ENCODE measurements at places on chromosomes 2 and 18. TPM values are rescaled to one million over a fixed set of nuclear protein-coding genes. Genes with fewer than 3 reads are reported as not detected.

RUFY4 gene
- total RNA-seq = 0.39 TPM

FTCDNL1 gene
- total RNA-seq = 9.7 TPM

UPP2 gene
- total RNA-seq = 0.16 TPM

PHOSPHO2 gene
- total RNA-seq = 24.4 TPM

RPL31 gene
- 404 TPM for total RNA-seq

ATOH8 gene
- 14.2 TPM for total RNA-seq

LOXHD1 gene
- 11.3 TPM for total RNA-seq

CD8B2 gene
- 0.25 TPM for total RNA-seq

SPP2 gene
- total RNA-seq = not detected

- no peaks in the 10 kb centered on the region for H3K36me3 ChIP-seq
- H3K4me1 ChIP-seq = peaks cover 10% of the 10 kb centered on the region
- H3K27ac ChIP-seq = no peak overlapping the region
- H3K27me3 ChIP-seq = no peaks in the 10 kb centered on the region
- no peak for DNase-seq
Measured at GRCh38 chr2:241417626-241418025, 61.5 kb downstream of the FARP2 start.

DNA sequence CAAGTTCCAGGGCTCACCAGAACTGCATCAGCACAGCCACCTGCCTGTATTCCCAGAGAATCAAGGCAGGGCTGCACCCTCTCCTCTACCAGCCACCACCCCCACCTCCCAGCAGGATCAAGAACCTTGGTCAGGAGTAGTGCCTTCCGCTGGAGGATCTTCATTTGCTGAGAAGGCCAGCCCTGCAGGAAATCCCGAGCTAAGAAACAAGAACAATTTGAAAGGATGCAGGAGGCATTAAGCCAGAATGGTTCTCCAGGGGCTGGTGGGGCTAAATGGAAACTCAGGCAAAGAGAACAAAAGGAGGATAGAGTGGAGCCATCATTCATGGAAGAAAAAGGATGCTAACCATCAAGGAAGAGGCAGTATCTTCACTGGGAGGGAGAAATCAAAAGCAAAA is 147.3 kb upstream of the SLC14A2 start:
- H3K27me3 ChIP-seq = no peaks in the 10 kb centered on the region
- H3K4me1 ChIP-seq = no peaks in the 10 kb centered on the region
- H3K27ac ChIP-seq = no peak overlapping the region
- no peaks in the 10 kb centered on the region for H3K36me3 ChIP-seq
- DNase-seq = no peak

- no peak for DNase-seq
- no peak overlapping the region for H3K4me3 ChIP-seq
- H3K36me3 ChIP-seq = no peaks in the 10 kb centered on the region
- H3K27me3 ChIP-seq = no peaks in the 10 kb centered on the region
- no peak overlapping the region for H3K27ac ChIP-seq
Measured at GRCh38 chr18:63951302-63951705, 2.2 kb downstream of the HMSD start.

GRCh38 chr2:101778102-101778501 is 80.6 kb downstream of the MAP4K4 start:
- no peak overlapping the region for H3K4me3 ChIP-seq
- no peaks in the 10 kb centered on the region for H3K27me3 ChIP-seq
- H3K27ac ChIP-seq = no peak overlapping the region
- H3K4me1 ChIP-seq = peaks cover 7% of the 10 kb centered on the region

- H3K27me3 ChIP-seq = no peaks in the 10 kb centered on the region
- no peak for DNase-seq
- no peak overlapping the region for H3K27ac ChIP-seq
- peaks cover 12% of the 10 kb centered on the region for H3K4me1 ChIP-seq
- H3K4me3 ChIP-seq = no peak overlapping the region
Measured at GRCh38 chr18:1998121-1998520, 573.2 kb downstream of the METTL4 start.

GRCh38 chr2:47274054-47274782 is 119.1 kb upstream of the STPG4 start:
- H3K27ac ChIP-seq = no peak overlapping the region
- peaks cover 30% of the 10 kb centered on the region for H3K4me1 ChIP-seq
- H3K36me3 ChIP-seq = no peaks in the 10 kb centered on the region
- no peak for DNase-seq

GRCh38 chr18:12772111-12772510 is 69.3 kb downstream of the PSMG2 start:
- no peaks in the 10 kb centered on the region for H3K36me3 ChIP-seq
- H3K27me3 ChIP-seq = no peaks in the 10 kb centered on the region
- no peak for DNase-seq
- no peak overlapping the region for H3K4me3 ChIP-seq
- no peak overlapping the region for H3K27ac ChIP-seq

DNA sequence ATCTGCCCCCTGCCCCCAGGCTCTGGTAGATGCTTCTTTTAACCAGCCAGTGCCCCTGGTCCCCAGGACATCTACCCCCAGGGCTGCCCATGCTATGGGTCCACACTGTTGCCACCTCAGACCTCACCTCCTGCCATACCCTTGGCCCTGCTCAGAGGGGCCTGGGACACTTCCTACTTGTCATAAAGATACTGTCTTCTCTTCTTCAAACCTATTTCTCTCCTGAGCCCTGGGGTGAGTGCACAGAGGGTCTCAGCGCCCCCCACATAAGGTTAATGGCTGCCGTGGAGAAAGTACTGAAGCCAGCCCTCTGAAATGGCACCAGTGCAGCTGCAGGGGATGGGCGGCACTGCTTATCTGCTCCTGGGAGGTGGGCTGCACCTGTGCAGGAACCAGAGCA is 77.6 kb upstream of the MGAT4A start:
- no peak for DNase-seq
- H3K4me3 ChIP-seq = no peak overlapping the region
- H3K27me3 ChIP-seq = no peaks in the 10 kb centered on the region
- H3K4me1 ChIP-seq = no peaks in the 10 kb centered on the region
- no peak overlapping the region for H3K27ac ChIP-seq

DNA sequence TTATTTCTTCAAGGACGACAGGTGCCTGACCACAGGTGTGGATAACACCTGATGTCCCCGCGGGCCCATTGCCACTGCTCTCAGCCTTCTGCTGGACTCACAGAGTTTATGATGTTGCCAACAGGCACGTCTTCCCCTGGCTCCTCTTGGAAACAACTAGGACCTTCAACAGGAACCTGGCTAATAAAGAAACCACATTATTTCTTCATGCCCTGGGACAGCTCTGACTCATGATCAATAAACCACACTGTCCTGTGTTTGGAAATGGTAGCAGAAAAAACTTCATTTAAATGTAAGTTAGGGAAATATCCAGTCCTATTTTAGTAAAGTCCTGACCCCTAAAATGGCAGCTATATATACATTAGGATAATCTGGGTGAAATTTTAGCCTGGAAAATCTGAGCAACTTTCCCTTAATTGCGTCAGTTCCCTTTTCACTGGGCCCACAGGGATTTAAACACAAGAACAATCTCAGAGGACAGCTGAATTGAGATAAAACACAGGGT is 158.9 kb downstream of the VAPA start:
- DNase-seq = no peak
- no peak overlapping the region for H3K4me3 ChIP-seq
- no peaks in the 10 kb centered on the region for H3K27me3 ChIP-seq

GRCh38 chr2:18721038-18721922 is 131.9 kb upstream of the NT5C1B start:
- no peak overlapping the region for H3K4me3 ChIP-seq
- H3K36me3 ChIP-seq = no peaks in the 10 kb centered on the region
- H3K4me1 ChIP-seq = peaks cover 3% of the 10 kb centered on the region
- H3K27ac ChIP-seq = no peak overlapping the region
- no peaks in the 10 kb centered on the region for H3K27me3 ChIP-seq

DNA sequence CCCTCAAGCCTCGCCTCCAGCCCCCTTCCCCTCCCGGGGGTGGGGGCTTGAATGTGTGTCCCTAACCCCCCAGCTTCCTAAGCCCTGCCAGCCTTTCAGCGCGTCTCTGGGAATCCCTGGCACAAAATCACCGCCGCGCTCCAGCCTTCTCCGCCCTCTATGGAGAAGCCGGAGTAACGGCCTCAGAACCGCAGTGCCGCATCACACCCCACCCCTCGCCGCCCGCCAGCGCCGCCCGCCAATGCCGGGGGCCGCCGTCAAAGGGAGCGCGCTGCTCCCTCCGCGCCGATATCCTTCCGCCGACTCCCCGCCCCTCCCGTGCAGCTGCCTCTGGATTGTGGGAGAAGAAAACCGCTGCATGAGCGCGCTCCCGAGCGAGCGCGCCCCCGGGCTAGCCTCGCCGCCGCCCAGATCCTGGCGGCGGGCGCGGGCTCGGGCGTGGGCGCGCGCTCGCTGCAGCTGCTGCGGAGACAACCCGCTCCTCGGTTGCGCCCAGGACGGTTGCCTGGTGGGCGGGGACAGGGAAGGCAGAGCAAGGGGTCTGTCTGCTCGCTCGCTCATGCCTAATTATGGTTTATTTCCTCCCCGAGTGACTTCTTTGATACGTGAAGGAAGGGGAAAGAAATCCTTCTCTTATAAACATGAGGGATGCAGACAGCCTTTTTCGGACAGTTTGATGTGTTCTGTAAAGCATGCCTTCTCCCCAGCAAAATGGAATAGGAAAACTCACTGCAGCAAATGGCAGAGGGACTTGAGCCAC is at the start of gene CCDC88A:
Gene CCDC88A (minus strand): TSS at position 178 of the 760 bp plus-strand sequence. CDS start 777 bp downstream, outside the sequence.
- no peaks in the 10 kb centered on the region for H3K27me3 ChIP-seq
- peak within 1 kb of the TSS; percentile 90 for H3K4me3 ChIP-seq
- DNase-seq = peak; percentile 96
- peaks cover 13% of the 10 kb centered on the region for H3K4me1 ChIP-seq
- H3K36me3 ChIP-seq = no peaks in the 10 kb centered on the region
- H3K27ac ChIP-seq = peak within 1 kb of the TSS; percentile 87

DNA sequence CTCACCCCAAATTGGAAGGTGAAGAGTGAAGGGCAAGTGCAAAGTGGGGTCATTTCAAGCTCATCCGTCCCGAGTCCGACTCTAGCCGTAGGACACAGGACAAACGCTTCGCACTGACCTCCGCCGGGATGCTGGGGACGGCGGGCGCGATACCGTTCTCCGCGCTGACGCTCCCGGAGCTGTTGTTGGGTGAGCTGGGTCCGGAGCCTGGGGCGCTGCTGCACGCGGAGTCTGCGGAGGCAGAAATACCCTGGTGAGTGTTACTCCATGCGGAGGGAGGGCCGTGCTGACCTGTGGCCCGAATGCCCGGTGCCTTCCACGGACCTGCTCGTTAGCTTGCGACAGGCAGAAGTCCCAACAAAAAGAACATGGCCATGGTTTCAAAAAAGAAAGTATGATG is 261.3 kb downstream of the HDAC4 start:
- peaks cover 6% of the 10 kb centered on the region for H3K4me1 ChIP-seq

DNA sequence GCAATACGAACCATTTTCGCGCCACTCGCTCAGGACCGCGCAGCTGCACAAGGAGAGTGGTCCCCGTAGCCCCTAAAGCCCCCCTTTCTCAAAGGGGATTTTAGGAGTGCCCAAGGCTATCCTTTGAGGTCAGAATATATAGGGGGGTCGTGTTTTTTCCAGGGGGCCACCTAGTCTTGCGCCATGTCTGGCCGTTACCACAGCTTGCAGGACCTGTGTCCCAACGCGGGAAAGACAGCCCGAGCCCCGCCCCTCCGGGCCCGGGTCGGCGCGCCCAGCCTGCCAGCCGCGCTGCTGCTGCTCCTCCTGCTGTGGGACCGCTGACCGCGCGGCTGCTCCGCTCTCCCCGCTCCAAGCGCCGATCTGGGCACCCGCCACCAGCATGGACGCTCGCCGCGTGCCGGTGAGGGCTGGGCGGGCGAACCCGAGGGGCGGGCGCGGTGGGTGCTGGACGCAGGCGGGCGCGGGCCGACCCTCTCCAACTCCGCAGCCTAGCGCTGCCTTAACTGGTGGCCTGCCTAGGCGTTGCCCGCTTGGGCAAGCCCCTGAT is at the start of gene CDCA7:
Gene CDCA7 (plus strand): TSS at position 291 of the 550 bp plus-strand sequence. CDS start 92 bp downstream, at position 383.
- peak within 1 kb of the TSS; percentile 61 for H3K4me3 ChIP-seq
- H3K4me1 ChIP-seq = no peaks in the 10 kb centered on the region
- peak within 1 kb of the TSS; percentile 61 for H3K27ac ChIP-seq
- H3K36me3 ChIP-seq = no peaks in the 10 kb centered on the region

DNA sequence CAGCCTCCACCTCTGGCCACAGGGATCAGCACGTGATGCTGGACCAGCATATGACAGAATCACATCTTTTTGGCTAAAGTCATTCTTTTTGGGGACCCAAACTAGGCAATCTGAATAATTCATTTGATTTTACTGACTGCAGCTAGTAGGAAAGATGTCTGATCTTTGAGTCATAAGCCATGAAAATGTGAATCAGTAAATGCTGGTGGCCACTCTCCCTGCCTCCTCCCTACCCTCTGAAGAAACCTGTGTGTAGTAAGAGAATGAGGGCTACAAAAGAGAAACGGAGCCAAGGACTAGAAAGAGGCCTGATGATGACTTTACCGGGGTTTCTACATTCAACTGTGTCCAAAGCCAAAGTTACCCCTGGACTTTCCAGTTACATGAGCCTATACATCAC is 10.1 kb upstream of the LRPPRC start:
- H3K27me3 ChIP-seq = no peaks in the 10 kb centered on the region
- H3K4me1 ChIP-seq = no peaks in the 10 kb centered on the region
- no peak for DNase-seq
- H3K27ac ChIP-seq = no peak overlapping the region
- H3K4me3 ChIP-seq = no peak overlapping the region
- no peaks in the 10 kb centered on the region for H3K36me3 ChIP-seq

DNA sequence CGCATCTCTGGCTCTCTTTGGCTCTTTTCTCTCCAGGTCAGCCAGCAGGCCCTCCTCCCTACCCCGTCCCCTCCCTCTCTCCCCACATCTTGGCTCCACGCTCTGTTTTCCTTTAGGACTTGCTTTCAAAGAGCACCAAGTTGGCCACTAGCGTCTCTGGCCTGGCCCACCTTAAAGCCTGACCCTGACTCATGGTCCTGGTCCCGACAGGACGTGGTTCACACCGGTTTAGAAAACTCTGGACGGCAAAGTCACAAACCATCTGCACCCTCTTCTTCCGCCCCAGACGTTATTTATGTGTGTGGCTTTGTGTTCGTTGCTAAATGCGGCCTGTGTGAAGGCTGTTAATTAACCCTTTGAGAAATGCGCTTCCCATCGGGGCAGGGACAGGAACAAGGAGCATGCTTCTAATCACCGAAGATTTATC is 169.0 kb upstream of the HAAO start:
- H3K4me1 ChIP-seq = peaks cover 59% of the 10 kb centered on the region
- peak overlapping the region; percentile 12 for H3K27ac ChIP-seq
- H3K27me3 ChIP-seq = no peaks in the 10 kb centered on the region
- H3K36me3 ChIP-seq = no peaks in the 10 kb centered on the region

DNA sequence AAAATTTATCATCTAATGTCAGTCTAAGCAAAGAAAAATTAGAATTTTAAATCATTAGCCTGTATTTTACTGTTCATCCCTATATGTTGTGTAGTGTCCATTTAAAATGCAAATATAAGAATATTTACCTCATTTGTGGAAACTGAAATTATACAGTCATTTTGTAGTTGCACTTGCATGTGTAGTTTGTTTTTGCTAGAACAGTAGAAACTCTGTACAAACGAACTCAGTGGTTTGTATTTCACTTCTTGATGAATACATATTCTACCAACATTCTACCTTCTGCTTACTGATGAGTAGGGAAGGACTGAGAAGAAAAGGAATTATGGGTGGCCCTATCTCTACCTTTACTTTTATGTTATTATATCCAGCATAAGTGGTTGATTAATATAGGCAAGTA is 29.7 kb downstream of the BMPR2 start:
- H3K4me1 ChIP-seq = no peaks in the 10 kb centered on the region
- DNase-seq = no peak
- H3K27ac ChIP-seq = no peak overlapping the region
- H3K36me3 ChIP-seq = no peaks in the 10 kb centered on the region
- H3K27me3 ChIP-seq = no peaks in the 10 kb centered on the region
